Activated CD8-positive, alpha-beta memory T cell treated with anti-CD3 and anti-CD28 coated beads, Interleukin-2, amount 10 ng/mL, durations not matched to agents 7 days and 5 days (primary cell): ENCODE measurements at places on chromosomes 2 and 18. TPM values are rescaled to one million over a fixed set of nuclear protein-coding genes. Genes with fewer than 3 reads are reported as not detected.
A peak's percentile ranks its signal among the peaks of the same experiment; 100 is the strongest.

- no peak overlapping the region for H3K27ac ChIP-seq
- peaks cover 5% of the 10 kb centered on the region for H3K27me3 ChIP-seq
- H3K36me3 ChIP-seq: no peaks in the 10 kb centered on the region
- H3K4me1 ChIP-seq: no peaks in the 10 kb centered on the region
Measured at GRCh38 chr18:50729986-50730385, 89.8 kb downstream of the MRO start.

DNA sequence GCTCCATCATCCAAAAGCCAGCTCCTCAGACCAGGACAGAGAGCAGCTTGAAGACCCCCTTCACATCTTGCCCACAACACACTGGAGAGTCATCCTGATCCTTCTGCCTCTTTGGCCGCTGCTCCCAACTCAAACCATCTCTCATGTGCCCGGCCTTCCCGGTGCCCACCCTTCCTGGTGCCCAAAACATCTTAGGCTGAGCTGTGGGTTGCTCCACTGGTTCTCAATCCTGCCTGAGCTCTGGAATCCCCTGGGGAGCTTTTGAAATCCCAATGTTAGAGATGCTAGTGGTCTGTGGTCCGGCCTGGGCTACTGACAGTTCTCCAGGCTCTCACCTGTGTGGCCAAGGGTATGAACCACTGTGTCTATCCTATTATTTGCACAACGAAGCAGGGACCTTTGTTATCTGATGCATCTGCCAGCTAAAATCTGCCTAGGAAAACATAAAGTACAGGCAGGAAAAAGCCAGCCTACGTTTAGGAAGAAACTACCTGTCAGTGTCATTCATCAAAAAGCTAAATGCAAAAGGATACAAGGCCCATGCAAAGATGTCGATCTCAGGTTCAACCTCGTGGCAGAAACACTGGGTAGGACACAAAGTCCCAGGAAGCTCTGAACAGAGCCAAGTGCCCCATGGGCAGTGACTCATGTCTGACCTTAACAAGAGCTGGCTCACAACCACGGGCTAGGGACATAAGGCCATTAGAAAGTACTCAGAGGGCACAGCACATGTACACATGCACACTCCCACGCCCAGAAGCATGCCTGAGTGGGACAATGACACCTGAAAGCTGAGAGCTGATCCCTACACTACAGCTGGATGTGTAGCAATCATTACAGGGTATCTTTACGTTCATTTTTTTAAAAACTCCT is 30.8 kb downstream of the TBC1D8 start:
- H3K27ac ChIP-seq: no peak overlapping the region
- no peaks in the 10 kb centered on the region for H3K36me3 ChIP-seq
- DNase-seq: no peak
- peaks cover under 1% of the 10 kb centered on the region for H3K4me1 ChIP-seq
- peaks cover 10% of the 10 kb centered on the region for H3K27me3 ChIP-seq

DNA sequence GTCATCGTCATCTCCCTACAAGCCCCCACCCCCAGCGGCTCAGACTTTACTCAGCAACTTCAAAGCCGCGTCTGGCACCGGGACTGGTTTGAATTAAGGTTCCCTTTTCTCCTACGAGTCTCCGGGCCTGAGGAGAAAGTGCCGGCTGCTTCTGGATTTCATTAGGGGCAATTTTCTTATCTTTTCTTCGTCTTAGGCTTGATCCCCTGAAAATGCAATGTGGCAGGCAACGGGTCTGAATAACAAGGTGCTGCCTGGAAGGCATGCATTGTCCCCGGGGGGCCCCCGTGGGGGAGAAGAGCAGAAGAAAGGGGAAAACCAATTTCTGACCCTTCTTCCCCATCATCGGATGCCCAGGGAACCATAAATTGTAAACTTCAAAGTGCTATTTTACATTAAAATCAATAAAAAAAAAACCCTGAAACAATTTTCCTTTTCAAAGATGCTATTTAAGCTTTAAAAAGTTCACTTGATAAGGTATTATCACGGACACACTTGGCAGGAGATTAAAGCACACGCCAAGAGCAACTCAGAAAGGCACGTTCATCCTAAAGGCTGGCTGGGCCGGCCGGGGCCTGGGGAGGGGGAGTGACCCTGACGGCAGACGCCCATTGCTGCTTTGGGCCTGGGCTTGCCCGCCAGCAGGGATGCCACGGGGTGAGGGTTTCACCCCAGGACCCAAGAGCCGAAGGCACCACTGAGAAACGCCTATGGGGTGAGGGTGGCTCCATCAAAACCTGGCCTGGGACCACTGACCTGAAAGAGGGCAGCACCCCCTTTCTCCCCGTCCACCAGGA is 230.4 kb downstream of the TWIST2 start:
- no peaks in the 10 kb centered on the region for H3K4me1 ChIP-seq
- DNase-seq: no peak
- H3K27ac ChIP-seq: no peak overlapping the region

- peaks cover 9% of the 10 kb centered on the region for H3K4me1 ChIP-seq
- H3K4me3 ChIP-seq: no peak overlapping the region
- DNase-seq: peak; percentile 70
- H3K27ac ChIP-seq: no peak overlapping the region
Measured at GRCh38 chr2:174546519-174547506, 50.8 kb downstream of the WIPF1 start.

DNA sequence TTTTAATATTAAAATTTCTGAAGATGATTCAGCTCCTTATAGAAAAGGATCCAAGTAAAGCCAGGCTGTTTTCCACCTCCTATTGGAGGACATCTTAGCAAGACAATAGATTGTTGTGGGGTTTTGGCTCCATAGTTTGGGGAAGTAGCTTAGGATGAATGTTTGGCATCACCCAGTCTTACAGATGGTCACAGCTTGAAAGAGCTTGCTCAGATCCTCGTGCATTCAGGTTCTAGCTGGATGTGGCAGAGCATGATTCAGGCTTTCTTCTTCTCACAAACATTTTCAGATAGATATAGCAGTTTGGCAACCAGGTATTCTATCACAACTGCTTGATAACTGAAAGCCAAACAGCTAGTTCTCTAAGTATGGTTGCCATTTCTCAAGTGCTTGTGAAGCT is 23.6 kb upstream of the PDCL3 start:
- no peak overlapping the region for H3K27ac ChIP-seq
- H3K36me3 ChIP-seq: no peaks in the 10 kb centered on the region
- H3K27me3 ChIP-seq: peaks cover 3% of the 10 kb centered on the region
- peaks cover 13% of the 10 kb centered on the region for H3K4me1 ChIP-seq
- no peak overlapping the region for H3K4me3 ChIP-seq

- H3K4me1 ChIP-seq: peaks cover 21% of the 10 kb centered on the region
- no peak overlapping the region for H3K4me3 ChIP-seq
- H3K27me3 ChIP-seq: peaks cover 2% of the 10 kb centered on the region
- peak; percentile 32 for DNase-seq
- H3K36me3 ChIP-seq: no peaks in the 10 kb centered on the region
- H3K27ac ChIP-seq: no peak overlapping the region
Measured at GRCh38 chr2:238489431-238489830, 62.7 kb downstream of the ASB1 start.

DNA sequence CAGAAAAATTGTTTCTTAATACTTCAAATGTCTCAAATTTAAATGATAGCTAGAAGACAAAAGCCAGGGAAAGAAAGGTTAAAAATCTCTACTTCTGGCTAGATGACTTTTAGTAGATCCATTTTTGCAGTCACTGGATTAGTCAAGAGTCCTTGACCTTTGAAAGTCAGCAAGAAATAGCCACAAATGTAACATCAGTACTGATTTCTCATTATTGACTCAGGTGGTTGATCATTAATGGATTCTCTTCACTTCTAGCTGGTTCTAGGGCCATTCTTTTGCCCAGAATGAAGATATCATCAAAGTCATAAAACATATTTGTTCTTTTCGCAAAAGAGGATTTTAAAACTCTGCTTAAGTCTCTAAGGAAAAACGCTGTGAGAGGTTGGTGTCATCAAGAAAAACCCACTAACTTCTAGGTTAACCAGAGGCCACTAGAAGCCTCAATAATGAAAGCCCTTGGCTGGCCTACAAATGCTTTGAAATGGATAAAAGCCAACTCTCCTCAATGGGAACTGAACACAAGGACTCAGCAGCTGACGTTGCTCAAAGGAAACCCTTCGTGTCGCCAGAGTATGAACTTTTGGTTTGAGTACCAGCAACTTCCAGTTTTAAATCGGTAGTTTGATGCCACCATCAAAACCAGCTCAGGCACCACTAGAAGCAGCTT is 66.3 kb downstream of the IRS1 start:
- peaks cover 4% of the 10 kb centered on the region for H3K4me1 ChIP-seq
- peak overlapping the region; percentile 36 for H3K27ac ChIP-seq
- H3K4me3 ChIP-seq: no peak overlapping the region

DNA sequence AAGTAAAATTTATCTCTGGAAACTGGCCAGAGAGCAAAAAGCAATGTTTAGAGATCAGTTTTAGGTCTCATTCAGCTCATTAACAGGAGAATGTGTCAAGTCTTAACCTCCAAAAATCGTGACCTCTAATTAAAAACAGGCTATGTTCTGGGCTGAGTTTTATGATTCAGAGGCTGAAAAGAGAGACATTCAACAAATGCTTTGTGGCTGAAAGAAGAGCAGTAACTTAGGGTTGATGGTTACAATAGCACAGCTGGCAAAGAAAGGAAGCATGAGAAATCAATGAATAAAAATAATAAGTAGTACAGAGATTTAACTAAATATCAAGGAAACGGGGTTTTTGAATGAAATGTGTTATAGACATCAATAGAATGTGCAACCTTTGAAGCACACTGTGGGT is 13.1 kb downstream of the TGIF1 start:
- no peak overlapping the region for H3K27ac ChIP-seq
- DNase-seq: no peak
- no peaks in the 10 kb centered on the region for H3K27me3 ChIP-seq

- peaks cover 14% of the 10 kb centered on the region for H3K4me1 ChIP-seq
- DNase-seq: no peak
- no peaks in the 10 kb centered on the region for H3K36me3 ChIP-seq
Measured at GRCh38 chr2:24456599-24457556, 34.2 kb upstream of the NCOA1 start.

GRCh38 chr2:70816726-70817125 is 3.7 kb downstream of the CLEC4F start:
- H3K36me3 ChIP-seq: no peaks in the 10 kb centered on the region
- H3K4me1 ChIP-seq: peaks cover 16% of the 10 kb centered on the region
- peaks cover 4% of the 10 kb centered on the region for H3K27me3 ChIP-seq
- H3K4me3 ChIP-seq: no peak overlapping the region
- no peak overlapping the region for H3K27ac ChIP-seq

DNA sequence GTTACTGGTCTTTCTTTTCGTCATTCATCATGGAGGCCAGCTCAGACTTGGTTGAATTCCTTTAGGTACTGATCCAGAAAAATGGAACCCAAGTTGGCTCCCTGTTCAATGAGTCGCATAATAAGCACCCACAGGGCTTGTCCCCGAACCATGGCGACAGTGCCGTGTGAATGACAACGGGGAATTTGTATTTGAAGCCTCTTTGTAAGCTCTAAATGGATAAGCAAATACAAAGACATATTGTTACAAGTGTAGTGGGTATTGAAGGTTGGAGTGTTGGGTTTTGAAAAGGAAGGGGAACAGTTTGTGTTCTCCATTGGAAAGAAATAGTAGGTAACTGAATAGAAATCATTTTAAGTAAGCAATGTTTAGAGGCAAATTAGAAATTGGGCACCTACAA is 288.9 kb downstream of the SLC4A3 start:
- no peak overlapping the region for H3K4me3 ChIP-seq
- H3K4me1 ChIP-seq: no peaks in the 10 kb centered on the region
- no peak overlapping the region for H3K27ac ChIP-seq
- DNase-seq: no peak
- H3K36me3 ChIP-seq: no peaks in the 10 kb centered on the region
- H3K27me3 ChIP-seq: no peaks in the 10 kb centered on the region

GRCh38 chr2:204027091-204027490 is 90.5 kb downstream of the ICOS start:
- H3K36me3 ChIP-seq: peaks cover 6% of the 10 kb centered on the region
- H3K4me3 ChIP-seq: no peak overlapping the region

ARID5A gene
- 70.5 TPM for total RNA-seq

SATB2 gene
- total RNA-seq: 0.09 TPM

SCG2 gene
- total RNA-seq: not detected
